C1 segment of cervical spinal cord (tissue), 14 donors: ENCODE measurements at places on chromosomes 16 and 17.

DNA sequence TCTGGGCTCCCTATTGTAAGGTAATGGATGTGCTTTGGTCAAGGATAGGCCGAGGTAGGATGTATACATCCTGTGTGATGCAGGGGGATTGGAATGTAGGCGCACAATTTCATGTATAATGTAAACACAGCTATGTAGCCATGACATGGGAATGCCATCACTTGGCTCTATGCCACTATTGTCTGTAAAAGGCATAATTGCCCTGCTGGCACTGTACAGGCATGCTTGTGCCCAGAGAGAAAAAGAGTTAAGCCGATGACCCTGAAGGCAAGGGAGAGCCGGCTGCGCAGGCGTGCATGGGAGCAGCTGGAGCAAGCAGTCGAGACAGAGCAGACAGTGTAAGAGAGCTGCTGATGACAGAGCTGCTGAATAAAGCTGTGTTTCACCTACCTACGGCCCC is 212.5 kb upstream of the CPHXL start:
- no peak for DNase-seq

- DNase-seq: no peak
Observed at GRCh38 chr16:12093902-12094301, 117.4 kb downstream of the SNX29 start.

DNA sequence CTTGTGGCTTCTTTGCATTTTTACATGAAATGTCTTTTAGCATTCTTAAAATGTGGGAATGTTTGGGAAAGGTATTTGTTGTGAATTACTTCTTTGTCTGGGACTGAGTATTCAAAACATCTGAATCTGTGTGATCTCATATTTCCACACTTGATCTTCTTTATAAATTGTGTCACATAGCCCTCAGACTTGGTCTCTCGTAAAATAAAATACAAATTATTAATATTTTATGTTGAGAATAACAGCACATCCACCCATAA is 81.9 kb downstream of the TUBD1 start:
- no peak for DNase-seq

DNA sequence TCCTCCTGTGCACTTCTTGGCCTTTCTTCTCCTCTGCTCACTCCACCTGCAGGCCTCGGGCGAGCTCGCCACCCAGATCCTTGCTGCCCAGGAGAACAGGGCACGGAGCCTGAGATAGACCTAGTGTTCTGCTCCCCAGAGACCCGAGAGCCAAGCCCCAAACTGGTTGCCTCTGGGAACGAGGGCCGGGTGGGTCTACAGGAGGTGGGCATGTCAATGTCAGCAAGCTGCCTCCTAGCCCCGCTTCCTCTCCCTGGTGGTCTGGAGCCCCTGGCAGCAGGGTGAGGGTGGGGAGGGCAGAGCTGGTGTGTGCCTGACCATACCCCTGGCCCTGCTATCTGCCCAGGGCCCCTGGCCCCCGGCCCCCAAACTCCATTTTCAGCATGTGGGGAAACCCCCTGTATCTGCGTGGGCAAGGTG is 841 bp upstream of the NDRG4 start:
- DNase-seq: no peak

DNA sequence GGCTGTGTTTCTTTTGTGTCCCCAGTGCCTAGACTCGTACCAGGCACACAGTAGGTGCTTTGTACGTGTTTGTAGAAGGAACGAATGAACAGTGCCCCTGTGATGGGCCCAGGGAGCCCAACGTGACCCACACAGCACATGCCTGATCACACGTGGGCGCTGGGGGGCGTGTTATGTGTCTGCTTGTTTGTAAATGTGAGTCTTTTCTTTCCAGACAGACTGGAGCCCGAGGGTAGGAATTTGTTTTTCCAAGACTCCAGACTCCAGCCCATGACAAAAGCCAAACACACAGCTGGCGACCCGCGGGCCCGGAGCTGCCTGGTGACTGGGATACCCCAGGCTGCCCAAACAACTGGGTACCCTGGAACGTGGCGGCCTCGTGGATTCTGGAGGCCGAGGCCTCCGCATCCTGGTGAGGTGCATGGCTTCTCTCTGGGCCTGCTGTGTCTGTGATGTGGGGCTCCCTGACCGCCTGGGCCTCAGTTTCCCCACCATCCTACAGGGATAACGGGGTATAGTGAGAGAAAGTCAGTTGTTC is 14.9 kb upstream of the CBFA2T3 start:
- no peak for DNase-seq

DNA sequence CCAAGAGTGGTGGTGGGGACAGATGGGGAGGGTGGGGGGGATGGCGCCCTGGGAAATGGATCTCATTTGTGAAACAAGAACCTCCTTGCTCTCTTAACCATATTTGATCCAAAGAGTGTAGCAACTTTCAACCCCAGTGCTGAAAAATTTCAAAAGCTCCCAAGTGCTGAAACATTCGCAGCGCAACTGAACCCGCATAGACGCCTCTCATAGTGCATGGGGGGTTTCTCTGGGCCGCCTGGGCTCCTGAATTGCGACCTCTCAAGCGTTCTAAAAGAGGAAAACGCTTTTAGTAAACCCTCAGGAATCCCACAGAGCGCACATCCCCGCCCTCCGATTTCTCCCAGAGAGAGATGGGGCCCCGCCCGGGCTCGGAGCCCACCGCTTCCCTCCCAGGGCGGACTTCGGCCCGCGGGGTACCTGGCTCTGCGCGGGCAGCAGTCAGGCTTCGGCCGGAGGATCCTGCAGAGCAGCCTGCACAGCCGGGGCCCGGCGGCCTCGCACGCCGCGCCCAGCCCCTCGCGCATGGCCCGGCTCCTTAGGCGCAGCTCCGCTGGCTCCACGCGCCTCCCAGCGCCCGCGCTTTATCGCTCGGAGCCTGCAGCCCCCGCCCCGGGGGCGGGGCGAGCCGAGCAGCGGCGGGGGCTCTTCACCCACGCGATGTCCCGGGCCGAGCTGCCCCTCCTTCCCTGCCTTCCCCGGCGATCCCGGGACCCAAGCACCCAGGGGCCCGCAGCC is 7.0 kb downstream of the NOS2 start:
- no peak for DNase-seq

DNA sequence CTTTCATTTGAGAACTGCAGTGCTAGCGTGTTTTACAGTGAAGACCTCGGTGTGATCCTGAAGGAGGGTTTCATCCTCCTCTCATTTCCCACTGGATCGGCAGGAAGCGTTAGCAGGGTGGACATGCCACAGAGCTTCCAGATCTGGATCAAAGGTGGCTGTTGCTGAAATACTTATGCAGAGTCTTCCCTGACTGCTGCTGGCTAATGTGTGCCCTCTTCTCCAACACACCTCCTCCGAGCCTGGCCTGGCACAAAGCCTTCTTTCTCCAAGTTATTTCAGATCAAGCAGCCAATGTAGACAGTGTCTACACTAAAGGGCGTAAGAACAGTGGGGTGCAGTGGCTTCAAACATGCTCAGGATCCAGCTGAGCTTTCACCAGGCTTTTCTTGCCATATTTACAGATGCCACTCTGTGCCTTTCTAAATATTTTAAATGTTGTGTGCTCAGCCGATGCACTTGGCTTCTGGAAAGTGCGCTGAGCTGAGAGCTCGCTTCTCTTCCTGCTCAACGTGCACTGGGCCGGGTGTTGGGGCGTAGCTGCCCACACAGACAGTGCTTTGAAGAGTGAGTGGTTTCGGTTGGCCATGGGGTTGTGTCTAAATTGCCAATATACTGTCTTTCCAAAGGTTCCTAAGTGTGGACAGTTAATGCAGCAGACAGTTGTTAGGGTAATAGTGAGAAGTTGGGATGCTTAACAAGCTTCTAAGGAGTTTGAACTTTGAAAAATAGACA is 2.1 kb downstream of the ZNF750 start:
- DNase-seq: no peak

DNA sequence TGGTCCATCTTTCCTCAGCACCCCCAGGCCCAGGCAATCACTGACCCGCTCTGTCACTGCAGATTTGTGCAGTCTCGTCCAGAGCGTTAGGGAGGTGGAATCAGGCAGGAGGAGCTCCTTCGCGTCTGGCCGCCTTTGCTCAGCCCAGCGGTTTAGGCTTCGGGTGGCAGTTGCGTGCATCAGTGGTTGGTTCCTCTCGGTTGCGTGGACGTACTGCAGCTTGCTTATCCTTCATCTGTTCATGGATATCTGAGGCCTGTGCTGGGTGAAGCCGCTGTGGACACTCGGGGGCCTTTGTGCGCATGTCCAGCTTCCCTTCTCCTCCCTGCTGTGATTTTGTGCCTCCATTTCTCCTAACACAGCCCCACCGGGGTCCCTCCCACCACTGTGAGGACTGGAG is 4.7 kb upstream of the P2RX1 start:
- DNase-seq: no peak

GRCh38 chr16:72474501-72475123 is 302.7 kb upstream of the PMFBP1 start:
- no peak for DNase-seq

DNA sequence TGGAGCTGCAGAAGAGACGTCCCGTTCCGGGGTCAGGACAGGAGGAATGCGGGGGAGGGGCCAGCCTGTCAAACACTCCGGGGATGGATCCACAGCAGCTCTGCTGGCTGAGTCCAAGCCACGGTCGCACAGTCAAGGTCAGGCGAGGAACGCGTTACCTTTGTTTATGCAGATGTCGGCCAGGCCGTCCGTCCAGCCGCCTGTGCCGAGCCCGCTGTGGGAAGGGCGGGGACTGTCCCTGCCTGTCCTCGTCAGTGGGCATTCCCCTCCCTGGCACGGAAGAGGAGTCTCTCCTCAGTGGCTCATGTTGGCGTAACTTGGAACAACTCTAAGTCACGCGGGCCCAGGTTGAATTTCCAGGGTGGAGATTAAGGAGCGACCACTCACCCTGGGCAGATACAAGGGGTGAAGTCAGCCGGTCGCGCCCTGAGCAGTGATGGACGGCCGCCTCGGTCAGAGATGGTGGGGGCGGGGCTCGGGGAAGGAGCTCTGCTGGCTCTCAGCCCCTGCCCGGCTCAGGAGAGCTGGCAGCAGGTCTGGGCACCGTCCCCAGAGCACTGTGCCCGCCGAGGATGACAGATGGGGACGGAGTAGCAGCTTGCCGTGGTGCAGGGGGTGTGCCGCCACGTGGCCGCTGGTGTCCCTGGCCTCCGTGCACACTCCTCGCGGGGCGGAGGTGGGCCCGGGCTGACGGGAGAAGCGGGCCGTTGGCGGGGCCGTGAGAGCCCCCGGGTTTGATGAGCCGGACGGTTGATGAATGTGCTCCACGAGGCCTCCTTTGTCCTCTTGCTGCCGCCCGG is 7.3 kb downstream of the CACNA1H start:
- DNase-seq: peak; percentile 31

- no peak for DNase-seq
Observed at GRCh38 chr17:11901931-11902330, 95.3 kb downstream of the ZNF18 start.

- no peak for DNase-seq
Observed at GRCh38 chr17:61380836-61381525, 18.7 kb upstream of the TBX2 start.

DNA sequence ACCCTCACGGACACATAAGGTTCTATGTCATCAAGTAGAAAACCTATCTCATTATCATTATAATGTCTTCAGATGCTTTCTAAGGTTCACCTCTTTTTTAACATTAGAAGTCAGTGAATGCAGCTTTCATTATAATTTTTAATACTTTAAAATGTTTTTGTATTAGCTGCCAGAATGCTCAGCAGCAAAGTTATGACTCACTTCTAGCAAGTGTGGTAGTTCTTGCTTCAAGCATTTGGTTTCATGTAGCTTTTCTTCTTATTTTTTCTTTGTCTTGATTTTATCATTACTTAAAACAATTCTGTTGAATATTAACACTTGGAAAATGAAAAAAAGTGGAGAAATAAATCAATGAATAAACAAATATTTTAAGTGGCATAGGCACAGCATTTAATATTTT is 23.4 kb downstream of the LPCAT2 start:
- DNase-seq: no peak

DNA sequence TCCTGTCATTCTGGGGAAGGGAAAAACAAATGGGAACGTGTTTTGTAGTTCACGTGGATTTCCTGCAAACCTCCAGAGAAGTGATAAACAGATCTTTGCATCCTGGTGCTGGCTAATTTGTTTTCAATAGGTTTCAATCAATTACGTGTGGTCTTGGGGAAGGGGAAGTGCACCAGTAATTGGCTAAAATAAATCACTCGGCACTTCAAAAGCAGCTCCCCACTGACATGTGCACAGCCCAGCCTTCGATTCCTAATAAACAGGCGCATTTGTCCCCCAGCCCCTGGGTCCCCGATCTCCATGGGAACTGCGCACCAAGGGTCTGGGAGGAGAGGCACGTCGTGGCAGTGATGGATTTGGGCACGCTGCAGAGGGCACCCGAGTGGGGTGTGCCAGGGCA is 112.9 kb upstream of the GSE1 start:
- DNase-seq: no peak

- no peak for DNase-seq
Observed at GRCh38 chr17:10036511-10037061, 131.5 kb upstream of the RCVRN start.

DNA sequence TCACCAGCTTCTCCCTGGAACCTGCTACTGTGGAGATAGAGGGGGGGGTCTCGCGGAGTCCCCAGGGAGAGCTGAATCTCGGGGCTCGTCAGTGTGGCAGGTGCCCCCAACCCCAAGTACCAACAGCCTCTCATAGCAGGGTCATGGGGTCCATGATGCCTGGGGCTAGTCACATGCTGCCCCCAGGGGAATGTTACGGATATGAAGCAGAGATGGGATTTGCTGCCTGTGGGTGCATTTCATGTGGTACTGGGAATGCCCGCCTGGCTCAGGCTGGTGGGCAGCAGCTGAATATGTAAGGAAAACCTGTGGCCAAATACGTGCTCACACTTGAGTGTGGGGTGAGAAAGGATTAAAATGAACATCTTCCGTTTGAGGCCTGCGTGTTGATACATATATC is 49.4 kb downstream of the MEAK7 start:
- no peak for DNase-seq

GRCh38 chr17:57243171-57243622 is 13.1 kb upstream of the MSI2 start:
- no peak for DNase-seq

DNA sequence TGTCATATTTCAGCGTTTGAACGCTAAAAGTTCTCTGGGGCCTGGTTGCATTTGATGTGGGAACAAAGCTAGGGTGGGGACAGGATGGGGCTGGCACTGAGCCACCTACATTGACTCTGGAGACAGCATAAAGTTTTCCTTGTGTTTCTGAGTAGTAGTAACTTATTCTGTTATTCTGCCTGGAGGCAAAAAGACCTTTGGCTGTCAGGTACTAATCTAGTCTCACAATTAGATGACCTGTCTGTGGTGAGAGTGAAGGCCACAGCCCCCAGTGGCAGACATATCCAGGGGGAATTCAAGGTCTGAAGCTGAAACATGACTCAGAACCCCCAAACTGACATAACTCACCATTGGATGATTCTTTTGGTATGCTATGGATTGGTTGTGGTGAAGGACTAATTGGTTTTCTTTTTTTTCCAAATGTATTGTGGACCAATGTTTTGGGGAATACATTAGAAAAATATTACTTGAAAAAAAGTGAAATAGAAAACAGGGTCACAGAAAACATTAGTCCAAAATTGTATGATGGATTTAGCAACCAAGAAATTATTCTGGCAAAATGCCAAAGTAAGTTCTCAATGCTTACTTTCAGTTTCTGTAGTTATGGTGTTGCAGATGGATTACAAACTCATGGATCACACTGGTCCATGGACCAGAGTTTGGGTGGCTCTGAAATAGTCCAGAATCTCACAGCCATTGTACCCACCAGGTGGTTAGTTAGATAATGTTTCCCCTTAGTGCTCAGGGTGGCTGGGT is 10.5 kb upstream of the SALL1 start:
- DNase-seq: no peak

- DNase-seq: no peak
Observed at GRCh38 chr17:62111562-62112171, 46.6 kb upstream of the MED13 start.

- no peak for DNase-seq
Observed at GRCh38 chr16:30470170-30470512, 2.4 kb upstream of the ITGAL start.

GRCh38 chr17:78650093-78650715 is 73.0 kb upstream of the DNAH17 start:
- DNase-seq: no peak
